ENCODE measurements at places on chromosomes 11 and 22.

DNA sequence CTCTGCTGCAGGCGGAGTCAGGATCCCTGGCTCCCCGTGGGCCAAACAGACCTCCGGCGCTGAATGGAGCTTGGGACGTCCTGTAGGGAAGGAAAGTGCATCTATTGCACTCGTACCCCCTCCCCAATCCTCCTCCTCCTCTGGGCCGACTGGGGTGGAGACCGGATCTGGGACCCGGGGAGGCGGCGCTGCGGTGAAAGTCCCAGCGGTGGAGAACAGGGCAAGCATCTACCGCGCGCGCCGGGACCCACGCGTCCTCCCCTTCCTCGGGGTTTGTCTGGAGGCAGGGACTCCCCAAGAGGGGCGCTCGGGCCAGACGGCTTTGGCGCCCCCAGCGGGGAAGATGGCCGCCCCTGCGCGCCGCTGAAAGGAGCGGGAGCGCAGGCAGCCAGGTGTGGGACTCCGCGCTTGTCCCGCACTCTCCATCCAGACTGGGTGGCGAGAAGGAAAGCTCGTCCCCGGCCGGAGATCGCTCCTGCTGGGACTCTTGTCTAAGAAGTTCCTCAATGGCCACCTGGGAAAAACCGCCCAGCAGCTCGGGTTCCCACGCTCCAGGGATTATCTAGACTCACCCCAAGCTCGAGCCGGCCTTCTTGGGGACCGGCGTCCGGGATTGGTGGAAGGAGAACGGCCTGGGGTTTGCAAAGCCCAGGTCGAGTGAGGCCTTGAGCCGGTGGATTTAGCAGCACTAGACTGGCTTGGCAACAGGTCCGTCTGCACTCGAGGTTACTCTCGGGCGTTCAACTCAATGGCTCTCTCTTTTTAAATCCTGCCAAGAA, 718 bp downstream of the FADS2 start:
- H3K4me1 ChIP-seq, result peaks cover 42% of the 10 kb centered on the region
- peak overlapping the region; percentile 94 for H3K4me3 ChIP-seq
- H3K27me3 ChIP-seq, result no peaks in the 10 kb centered on the region
- H3K27ac ChIP-seq, result peak overlapping the region; percentile 98
- peak; percentile 55 for DNase-seq
- peaks cover 6% of the 10 kb centered on the region for H3K36me3 ChIP-seq

- no peak overlapping the region for H3K27ac ChIP-seq
- peak; percentile 8 for DNase-seq
- peaks cover 2% of the 10 kb centered on the region for H3K36me3 ChIP-seq
- peaks cover 7% of the 10 kb centered on the region for H3K4me1 ChIP-seq
These were observed 28.6 kb upstream of the MUC5AC start for GRCh38 chr11:1129143-1129610.

DNA sequence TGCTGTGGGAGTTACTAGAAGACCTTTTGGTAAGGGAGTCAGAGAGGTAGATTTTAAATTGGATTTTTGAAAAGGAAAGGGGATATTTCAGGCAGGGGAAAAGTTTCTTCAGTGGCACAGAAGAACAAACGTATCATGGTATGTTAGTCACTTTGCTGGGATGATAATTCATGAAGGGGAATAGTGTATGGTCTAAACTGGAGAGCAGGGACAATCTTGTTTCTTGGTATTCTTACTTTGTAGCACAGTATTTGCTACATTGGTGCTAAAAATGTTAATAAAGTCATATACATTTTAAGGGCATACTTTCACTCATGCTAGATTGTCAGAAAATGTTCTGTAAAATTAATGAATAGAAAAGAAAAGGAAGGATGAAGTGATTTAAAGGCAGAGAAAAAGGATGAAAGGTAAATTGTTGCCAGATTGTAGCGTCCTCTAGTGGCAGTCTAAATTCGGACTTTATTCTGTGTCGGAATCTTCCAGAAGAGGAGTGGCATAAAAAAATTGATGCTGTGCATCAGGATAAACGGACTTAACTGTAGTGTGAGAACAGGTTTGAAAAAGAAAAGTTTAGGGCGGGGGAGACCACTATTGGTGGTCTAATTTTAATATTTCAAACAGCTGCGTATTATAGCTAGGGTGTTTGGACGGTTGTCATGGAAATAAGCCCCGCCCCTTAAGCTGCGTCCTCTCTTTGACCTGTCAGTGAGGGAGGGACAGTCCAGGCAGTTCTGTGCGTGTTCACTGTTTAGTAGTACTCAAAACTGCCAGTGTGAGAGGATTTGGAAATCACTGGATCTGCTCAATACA, at the start of gene BCO2:
Gene BCO2 (plus strand): TSS at position 724 of the 810 bp plus-strand sequence. CDS start 90 bp downstream, outside the sequence.
- peaks cover 3% of the 10 kb centered on the region for H3K27me3 ChIP-seq
- DNase-seq, result peak; percentile 37
- H3K27ac ChIP-seq, result peak within 1 kb of the TSS; percentile 71
- H3K36me3 ChIP-seq, result no peaks in the 10 kb centered on the region
- H3K4me3 ChIP-seq, result peak within 1 kb of the TSS; percentile 43

DNA sequence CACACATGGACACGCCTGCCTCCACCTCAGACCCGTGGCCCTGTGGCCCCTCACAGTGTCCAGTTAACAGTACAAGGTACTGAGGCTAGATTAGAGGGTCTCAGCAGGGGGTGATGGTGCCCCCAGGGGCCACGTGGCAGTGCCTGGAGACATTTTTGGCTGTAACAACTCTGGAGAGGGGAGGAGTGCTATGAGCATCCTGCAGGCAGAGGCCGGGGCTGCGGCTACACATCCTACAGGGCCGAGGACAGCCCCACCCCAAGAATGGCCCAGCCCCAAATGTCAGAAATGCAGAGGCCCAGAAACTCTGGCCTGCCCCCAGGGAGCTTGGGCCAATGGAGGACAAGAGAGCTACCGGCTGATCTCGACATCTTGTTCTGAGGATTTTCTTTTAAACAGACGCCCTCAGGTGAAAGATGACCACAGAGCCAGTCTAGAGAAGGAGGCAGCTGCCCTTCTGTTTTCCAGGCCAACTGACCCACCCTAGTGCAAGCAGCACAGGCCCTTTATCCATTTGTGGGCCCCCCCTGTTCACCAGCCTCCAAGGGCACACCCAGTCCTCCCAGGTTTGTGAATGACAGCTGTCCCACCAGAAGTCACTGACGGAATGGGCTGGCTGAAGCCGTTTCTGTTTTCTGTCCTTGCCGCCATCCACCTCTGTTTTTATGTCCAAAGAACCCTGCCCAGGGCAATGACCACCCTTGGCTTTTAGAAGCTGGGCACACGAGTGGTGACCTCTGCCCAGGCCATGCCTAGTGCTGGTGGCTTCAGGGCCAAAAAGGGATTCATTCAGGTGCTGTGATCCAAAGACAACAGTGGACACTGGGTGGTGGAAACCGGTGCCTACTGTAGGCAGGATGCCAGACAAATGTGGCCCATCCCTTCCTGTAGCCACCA, 85.2 kb upstream of the LINC01488 start:
- no peak for DNase-seq
- H3K27ac ChIP-seq, result no peak overlapping the region
- H3K36me3 ChIP-seq, result no peaks in the 10 kb centered on the region
- H3K4me1 ChIP-seq, result peaks cover 14% of the 10 kb centered on the region

- H3K27ac ChIP-seq, result no peak overlapping the region
- H3K4me3 ChIP-seq, result no peak overlapping the region
- DNase-seq, result no peak
- H3K4me1 ChIP-seq, result no peaks in the 10 kb centered on the region
- H3K36me3 ChIP-seq, result peaks cover 4% of the 10 kb centered on the region
- peaks cover 6% of the 10 kb centered on the region for H3K27me3 ChIP-seq
These were observed 7.2 kb downstream of the CRELD2 start for GRCh38 chr22:49925525-49926128.

DNA sequence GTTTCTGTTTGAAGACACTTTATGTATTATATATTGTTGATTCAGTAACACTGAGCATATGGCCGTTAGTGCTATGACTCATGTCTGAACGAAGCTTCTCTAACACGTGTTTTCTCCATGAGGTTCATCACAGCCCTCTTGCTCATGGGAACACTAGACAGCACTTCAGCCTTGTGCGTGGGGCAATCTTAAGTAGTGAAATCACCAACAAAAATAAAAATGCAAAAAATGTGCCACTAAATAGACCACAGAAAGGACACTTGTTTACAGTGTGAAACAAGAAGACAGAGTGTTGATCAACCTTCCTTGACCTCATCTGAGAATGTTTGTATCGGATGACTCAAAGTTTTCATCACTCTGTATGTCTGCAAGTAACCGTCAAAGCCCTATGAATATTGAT, 94.5 kb downstream of the FDX1 start:
- no peaks in the 10 kb centered on the region for H3K4me1 ChIP-seq
- H3K27me3 ChIP-seq, result no peaks in the 10 kb centered on the region
- DNase-seq, result no peak
- no peak overlapping the region for H3K27ac ChIP-seq
